Stimulated activated CD4-positive, alpha-beta T cell treated with anti-CD3 and anti-CD28 coated beads, Interleukin-4, amount 100 ng/mL, for 24 hours (primary cell): ENCODE measurements at places on chromosomes 1 and 21.
A peak's percentile ranks its signal among the peaks of the same experiment; 100 is the strongest.

DNA sequence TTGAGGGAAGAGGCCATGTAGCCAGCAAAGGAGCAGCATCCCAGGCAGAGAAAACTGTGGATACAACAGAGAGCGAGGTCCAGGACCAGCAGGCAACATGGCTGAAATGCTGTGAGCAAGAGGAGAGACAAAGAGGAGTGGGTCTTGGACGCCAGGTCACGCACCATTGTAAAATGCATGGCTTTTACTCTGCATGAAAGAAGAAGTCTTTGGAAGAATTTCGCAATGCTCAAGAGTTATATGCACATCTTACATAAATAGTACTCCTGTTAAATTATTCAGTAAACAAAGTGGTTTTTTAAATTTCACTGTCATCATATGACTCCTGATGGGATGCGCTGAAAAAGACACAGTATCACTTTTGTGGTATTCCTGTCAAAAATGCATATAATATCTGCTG lies 3.5 kb downstream of the CD244 start:
- DNase-seq: no peak

GRCh38 chr1:179809506-179810366 lies 66.6 kb downstream of the FAM163A start:
- peak; percentile 68 for DNase-seq

- no peak for DNase-seq
Measured at GRCh38 chr1:12544992-12545391, 73.0 kb downstream of the DHRS3 start.

- no peak for DNase-seq
Measured at GRCh38 chr1:170721621-170722020, 57.7 kb downstream of the PRRX1 start.

GRCh38 chr1:157870490-157870889 lies 28.9 kb upstream of the CD5L start:
- DNase-seq: no peak

DNA sequence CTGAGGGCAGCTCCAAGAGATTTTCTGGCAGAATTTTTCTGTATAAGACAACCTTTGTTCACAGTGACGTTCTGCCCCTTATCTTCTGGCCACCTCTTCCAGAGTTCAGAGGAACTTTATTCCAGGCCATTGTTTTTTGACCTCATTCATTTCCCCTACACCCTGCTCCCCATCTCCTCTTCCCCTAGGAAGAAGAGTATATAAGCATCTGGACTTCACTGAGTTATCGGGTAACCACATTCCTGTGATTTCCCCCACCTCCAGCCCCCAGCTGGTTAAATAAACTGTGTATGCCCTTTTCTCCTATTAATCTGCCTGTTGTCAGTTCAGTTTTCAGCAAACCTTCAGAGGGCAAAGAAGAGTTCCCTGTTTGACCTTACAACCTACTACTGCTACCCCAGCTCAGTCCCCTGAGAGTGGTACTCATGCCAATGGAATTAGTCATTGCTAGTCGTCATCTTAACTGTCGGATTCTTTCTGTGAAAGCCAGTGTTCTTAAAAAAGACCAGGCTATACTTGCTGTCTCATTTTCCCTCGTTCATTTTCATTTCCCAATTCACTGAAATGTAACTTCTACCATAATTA lies 14.3 kb upstream of the ALG14 start:
- no peak for DNase-seq

DNA sequence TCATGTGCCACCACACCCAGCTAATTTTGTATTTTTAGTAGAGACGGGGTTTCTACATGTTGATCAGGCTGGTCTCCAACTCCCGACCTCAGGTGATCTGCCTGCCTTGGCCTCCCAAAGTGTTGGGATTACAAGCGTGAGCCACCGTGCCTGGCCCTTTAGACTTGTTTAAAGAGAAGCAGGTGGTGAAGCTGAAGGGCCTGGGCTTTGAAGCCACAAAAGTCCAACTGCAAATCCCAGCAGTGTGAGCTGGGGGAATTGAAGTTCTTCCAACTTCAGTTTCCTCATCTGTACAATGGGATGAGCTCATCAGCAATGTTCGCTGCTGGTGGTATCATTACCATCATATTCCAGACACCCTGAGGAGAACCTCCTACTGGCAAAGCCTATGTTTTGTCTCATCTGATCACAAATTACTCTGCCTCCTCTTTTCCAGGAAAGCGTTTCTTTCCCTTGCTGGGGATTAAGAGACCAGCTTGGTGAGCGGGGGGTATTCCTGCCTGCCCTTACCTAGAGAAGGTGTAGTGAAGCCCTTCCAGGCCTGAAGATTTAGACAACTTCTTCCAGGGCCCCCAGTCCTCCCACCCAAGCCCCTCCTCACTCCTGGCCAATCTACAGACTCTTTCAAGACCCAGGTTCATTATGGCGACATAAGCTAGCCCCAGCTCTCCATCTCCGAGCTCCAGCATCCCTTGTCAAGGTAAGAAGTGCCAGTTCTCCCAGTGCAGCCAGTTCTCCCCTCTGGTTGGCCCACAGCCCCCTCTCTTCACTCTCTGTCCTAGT lies 2.4 kb upstream of the SHISA4 start:
- DNase-seq: no peak

- no peak for DNase-seq
Measured at GRCh38 chr1:62185677-62186076, 9.0 kb upstream of the L1TD1 start.

GRCh38 chr1:81594206-81594605 lies 206.5 kb upstream of the ADGRL2 start:
- DNase-seq: no peak

DNA sequence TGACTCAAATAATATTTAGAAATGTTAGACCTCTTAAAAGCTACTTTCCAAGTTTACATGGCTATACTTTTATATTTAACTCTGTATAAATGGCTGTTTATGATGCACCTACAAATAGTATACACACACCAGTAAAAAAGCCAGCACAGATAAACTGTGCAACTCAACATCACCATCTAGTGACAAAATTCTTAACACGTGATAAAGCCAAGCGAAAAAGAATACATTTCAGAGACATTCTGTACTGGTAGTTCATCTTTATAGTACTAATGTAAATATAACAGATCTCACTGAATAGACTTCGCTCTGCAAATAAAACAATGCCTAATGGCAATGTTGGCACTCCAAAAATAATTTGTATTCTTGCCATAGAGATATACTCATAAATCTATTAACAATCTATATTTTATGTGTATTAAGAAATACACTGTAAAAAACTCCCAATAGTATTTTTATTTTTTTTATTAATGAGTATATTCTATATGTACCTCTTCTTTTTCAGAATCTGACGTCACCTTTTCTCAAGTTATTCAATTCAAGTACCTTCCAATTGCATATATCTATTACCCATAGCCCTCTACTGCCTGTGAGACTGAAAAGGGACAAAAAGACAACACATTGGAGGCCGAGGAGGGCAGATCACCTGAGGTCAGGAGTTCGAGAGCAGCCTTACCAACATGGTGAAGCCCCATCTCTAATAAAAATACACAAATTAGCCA lies 100.2 kb downstream of the DPYD start:
- DNase-seq: no peak

GRCh38 chr1:236351875-236352573 lies 42.1 kb upstream of the EDARADD start:
- no peak for DNase-seq

DNA sequence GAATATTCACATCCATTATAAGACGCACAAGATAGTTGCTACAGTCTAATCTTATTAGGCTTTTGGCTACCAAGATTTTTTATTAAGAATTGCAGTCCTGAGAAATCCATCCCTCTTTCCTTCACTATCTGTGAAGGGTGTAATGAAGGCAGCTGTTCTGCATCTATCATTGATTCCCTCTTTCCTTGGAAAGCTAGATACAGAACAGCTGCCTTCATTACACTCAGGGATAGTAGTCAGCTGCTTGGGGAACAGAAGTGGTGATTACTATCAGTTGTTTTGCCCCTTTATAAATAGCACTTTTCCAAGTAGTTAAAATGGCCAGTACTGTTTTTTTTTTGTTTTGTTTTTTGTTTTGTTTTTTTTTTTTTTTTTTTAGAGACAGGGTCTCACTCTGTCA lies 70.2 kb downstream of the IARS2 start:
- no peak for DNase-seq

GRCh38 chr1:75901371-75901770 lies 30.8 kb downstream of the ASB17 start:
- DNase-seq: no peak

GRCh38 chr1:174914991-174915390 lies 84.8 kb upstream of the CACYBP start:
- DNase-seq: no peak

DNA sequence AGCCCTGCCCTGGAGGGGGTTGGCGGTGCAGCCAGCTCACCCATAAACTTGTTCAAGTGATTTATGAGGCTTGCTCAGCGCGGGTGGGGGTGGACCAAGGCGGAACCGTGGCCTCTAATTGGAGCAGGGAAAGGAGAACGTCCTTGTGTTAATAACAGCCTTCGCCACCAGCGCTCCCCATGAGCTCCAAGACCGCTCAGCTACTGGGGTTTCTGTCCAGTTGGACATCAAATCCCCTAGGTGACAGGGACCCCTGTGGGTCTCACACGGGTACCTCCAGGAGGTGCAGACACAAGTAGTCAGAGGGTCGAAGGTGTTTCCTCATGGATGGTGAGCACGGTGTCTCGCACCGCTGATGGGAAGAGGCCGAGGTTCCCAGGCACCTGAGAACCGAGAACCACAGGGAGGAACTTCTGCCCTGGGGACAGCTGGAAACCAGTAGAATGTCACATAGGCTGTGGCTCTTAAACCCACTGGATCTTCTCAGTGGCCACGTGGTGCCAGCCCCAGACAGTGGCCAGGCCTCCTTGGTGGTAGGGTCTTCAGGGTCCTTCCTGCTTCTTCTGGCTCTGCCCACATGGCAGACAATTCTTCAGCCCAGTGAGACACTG lies 3.7 kb upstream of the ACTRT2 start:
- no peak for DNase-seq

DNA sequence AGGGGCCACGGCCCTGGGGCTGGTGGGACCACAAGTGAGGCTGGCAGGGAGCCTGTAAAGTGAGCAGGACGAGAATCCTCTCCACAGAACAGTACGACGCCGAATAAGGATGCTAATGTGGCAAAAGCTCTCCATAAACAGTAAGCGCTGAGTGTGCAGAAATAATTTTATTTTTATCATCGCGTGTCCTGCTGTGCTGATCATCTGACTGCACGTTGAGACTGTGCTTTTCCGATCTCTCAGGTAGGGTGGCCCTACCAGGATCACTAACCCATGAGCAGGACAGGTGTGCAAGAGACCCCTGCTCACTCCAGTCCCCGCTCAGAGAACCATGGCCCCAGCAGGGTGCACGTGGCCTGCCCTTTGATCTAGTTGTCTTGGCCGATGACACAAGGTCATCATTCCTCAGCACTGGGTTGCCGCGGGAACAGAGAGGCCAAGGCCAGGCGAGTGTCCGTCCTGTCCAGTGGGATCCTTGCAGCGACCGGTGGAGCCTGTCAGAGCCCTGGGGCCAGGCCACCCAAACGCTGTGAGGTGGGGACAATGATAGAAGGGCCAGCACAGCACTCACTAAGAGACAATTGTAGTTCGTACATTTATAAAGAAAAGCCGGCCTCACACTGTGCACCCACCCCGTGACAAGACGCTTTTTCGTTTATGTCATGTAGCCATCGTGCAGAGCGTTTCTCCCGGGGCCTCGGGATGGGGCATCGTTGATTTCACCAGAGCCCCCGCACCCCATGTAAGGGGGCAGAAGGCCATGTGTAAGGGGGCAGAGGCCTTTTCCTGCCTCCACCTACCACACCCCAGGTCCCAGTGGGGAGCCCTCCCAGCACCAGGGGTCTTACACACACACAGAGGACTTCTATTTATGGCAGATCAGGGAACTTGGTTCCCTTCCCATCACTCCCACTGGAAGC lies 52.7 kb upstream of the ADARB1 start:
- no peak for DNase-seq

DNA sequence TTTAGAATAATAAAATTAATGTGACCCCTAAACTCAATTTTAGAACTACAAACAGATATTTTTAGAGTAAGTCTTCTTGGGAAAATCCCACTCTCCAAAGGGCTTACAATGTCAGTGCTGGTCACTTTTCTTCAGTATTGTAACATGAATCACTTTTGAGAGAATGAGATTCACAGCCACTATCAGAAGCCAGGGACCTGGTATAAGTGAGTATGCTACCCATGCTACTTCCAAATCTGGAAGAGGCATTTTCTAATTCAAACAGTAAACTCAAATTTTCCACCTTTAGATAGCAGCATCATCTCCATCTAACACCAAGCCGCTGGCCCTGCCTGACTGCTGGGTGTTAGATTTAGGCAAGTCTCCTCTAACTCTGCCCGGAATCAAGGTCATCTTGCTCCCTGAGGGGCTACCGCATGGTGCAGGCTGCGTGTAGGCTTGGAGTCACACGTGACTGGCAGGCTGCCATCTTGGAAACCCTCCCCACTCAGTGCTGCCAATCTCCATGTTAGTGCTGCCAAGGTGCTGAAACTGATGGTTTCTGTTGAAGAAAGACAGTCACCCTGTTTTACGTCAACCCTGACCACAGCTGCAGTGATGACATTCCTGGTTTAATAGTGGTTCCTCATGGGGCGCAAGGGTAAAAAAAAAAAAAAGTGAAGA lies 882.9 kb upstream of the B3GALT2 start:
- DNase-seq: no peak

- DNase-seq: peak; percentile 35
Measured at GRCh38 chr1:117607471-117607870, 1.6 kb downstream of the TENT5C start.

DNA sequence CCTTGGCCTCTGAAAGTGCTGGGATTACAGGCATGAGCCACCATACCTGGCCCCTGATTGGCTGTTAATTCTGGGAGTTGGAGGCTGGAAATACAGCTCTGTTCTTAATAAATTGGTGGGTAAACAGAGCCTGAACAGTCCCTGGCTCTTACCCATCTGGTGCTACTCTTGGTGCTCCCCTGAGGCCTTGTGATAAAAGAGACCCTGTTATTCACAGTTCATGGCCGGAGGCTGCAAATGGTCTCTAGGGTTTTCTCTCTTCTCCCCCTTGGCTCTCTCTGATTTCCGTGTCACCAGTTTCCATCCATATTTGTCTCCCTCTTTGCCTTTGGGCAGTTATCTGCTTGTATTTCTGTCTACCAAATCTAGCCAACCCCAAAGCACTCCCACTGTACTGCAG lies 17.2 kb downstream of the NFASC start:
- DNase-seq: no peak

- no peak for DNase-seq
Measured at GRCh38 chr1:196449460-196449859, 158.8 kb downstream of the KCNT2 start.

DNA sequence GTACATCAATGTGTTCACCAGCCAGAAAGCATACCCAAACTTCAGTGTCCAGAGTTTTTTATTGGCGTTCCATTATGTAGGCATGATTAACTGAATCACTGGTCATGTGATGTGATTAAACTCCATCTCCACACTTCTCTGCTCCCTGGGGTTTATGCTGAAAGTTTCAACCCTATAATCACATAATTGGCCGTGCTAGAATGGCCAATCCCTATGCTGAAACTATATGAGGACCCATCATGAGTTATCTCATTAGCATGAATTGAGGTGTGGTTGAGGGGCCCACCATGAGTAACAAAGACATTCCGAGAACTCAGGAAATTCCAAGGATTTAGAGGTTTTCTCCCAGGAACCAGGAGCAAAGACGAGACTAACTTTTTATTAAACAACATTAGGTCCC lies 31.8 kb upstream of the FBXO28 start:
- no peak for DNase-seq
